ENCODE measurements at places on chromosomes 7 and 10.

DNA sequence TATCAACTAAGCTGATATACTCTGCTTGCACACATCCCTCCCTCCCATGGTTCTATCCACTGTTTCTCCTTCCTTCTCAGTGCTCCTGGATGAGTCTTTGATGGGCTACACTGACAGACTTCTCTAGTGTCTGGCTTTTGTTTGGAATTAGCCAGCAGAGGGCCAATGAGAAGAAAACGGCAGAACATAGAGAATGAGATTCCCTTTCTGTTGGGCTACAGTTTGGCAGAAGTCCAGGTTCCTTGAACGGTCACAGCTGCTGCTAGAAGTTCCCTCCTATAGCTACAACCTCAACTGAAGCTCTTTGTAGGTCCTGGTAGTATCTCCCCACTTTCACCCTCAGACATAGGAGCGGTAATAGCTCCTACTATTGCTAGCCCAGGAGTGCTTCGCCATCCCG, 251.1 kb upstream of the LRRN3 start:
- DNase-seq: peak; percentile 8

GRCh38 chr7:45182856-45183710, 25.5 kb downstream of the RAMP3 start:
- no peak for DNase-seq

DNA sequence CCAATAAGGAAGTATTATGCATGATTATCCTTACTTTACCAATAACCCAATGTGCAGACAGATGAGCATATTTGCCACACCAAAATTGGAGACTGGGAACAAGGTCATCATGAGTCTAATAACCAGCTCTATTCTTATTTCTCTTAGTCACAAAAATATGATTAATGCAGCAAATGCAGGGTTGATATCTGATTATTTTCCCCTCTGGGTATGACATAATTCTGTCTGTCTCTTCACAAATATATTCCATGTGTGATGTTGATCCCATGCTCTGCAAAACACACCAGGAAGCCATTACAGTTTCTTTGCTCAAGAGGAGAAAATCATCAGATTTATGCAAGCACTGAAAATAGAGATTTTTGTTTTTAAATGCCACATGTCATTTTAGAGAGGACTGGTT, 196.5 kb upstream of the DGKB start:
- DNase-seq: no peak

DNA sequence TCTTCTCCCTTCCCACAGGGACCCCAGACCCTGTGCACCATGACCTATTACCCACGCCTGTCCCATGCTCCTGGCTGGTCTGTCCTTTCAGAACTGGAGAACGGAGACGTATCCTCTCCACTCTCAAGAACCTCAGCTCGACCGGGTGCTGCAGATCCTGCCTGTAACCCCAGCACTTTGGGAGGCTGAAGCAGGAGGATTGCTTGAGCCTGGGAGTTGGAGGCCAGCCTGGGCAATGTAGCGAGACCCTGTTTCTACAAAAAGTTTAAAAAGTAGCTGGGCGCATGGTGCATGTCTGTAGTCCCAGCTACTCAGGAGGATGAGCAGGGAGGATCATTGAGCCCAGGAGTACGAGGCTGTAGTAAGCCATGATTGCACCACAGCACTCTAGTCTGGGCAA, 37.2 kb upstream of the MYL10 start:
- no peak for DNase-seq

- peak; percentile 80 for DNase-seq
These were observed 221.4 kb downstream of the BICC1 start for GRCh38 chr10:58734116-58734515.

DNA sequence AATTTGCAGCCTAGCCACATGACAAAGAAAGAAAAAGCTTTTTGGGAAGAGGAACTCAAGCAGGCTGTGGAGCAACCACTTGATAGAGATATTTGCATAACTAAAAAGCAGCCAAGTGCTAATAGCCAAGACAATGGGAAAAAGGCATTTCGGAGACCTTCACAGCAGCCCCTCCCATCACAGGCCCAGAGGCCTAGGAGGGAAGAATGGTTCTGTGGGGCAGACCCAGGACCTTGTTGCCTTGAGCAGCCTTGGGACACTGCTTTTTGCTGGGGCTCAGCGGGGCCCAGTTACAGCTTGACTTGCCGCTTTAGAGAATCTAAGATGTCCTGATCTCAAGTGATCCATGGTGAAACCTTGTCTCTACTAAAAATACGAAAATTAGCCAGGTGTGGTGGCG, 38.5 kb downstream of the FAM149B1 start:
- no peak for DNase-seq

DNA sequence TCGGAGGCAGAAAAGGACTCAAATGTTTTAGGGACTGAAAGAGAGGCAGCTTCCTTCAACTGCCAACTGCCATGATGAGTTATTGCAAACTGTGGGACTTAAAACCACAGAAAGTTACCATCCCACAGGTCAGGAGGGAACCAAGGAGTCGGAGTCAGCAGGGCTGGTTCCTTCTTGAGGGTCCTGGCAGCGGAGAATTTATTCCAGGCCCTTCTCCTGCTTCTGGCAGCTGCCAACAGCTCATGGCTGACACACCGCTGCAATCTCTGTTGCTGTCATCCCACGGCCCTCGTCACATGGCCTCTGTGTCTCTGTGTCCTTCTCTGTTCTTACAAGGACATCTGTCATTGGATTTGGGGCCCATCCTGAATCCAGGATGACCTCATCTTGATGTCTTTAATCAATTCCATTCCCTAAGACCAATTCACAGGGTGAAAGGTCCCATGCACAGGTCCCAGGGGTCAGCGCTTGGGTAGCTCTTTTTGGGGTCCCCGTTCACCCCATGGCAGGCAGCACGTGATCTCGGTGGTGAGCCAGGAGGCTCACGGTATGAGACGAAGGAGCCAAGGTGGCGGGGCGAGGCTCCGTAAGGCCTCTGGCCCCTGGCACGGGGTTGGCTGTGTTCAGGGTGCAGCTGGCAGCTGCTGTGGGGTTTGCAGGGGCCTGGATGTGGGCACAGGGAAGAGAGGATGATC, 27.4 kb upstream of the PSMG3 start:
- DNase-seq: no peak

DNA sequence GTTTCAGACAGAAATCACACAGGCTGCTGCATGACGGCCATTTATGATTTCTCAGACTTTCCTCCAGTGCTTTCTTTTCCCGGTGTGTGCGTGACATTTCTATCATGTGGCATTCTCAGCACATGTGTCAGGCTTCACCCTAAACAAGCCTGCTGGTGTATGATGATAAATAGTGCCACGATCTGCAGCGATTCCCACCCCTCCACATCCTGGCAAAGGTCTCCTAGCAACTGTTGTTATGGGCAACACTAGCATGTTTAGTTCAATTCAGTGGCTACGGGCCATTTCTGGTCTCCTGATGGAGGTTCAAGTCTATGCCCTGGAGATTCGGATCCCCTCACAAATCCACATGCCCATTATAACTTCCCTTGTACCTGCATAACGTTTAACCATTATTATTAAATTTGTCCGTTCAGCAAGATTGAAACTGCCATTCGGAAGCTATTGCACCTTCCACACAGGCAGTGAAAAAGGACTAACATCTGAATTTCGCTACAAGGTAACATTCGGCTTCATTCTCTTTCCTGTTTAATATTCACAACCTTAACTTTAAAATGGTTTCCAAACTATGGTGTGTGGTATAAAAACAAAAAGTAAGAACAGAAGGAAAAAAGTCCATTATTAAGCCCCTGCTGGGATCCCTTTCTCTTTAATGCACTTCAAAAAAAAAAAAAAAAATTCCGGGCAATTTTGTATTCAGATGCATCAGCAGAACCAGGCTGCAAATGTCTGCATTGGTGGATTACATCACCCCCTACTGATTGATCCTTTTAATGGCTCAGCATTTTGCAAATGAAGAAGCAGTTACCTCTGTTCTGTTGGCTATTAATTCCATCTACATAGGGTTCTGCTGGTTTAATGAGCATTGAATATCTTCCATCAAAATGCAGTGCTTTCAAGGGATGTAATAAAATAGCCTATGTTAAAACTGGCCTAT, 90.2 kb downstream of the FRMD4A start:
- peak; percentile 45 for DNase-seq

- peak; percentile 73 for DNase-seq
These were observed 180.3 kb upstream of the MYO3A start for GRCh38 chr10:25753776-25754175.

DNA sequence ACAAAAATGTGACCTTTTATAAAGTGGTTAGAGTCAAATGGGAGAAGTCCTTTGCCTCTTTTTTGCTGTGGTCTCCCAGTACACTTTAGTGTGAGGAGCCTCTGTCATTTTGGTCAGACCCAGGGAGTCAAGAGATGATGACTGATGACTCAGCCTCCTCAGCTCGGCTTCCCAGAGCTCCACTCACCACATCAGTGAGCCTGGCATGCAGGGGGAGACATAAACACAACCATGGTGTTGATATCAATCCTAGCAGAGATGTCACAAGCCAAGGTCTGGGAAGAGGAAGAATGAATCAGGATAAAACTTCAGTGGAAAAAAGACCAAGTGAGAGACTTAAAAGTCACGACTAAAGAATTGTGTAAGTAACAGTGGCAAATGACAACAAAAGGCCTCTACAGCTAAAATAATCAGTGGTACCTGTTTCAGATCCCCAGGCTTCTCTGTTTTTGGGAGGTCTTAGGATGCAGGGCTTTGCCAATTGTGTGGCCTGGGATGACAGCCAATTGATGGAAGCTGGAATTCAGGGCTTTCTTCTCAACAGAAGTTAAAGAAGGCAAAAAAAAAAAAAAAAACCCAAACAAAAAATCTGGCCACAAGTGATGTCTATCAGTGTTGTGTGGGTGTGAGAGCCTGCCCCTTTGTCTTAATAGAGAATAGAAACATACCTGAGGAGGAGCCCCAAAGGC, 50.2 kb downstream of the TFAM start:
- DNase-seq: peak; percentile 100

DNA sequence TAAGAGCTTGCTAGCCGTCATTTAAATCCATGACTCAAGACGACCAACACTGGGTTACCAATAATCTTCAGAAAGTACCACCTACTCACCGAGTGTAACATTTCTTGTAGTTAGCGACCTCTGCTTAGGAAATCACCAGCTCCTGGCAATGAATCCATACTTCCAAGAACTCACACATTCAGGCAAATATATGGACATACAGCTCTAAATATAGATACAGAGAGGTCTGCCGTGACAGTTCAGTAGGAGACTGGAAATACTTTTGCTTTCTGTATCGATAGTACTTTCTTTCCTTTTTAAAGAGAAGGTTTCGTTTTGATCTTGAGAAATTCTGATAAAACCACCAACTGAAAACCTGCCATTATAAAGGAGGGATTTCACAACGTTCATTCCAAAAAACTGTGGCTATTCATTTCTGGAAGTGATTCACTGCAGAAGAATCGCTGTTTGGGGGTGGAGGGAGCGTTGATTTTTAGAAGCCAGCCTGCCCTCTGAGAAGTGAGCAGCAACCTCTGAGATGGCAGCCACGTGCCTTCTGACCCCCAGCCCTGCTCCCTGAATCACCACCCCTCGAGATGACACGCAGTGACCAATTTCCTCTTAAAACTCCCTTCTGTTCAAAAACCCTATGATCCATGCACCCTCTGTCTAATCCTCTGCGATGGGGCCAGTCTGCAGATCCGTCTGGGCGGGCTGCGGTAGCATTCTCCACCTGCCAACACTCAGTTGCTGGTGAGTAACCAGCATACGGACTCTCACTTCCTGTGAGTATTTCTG, 179.0 kb upstream of the KLF14 start:
- peak; percentile 98 for DNase-seq

DNA sequence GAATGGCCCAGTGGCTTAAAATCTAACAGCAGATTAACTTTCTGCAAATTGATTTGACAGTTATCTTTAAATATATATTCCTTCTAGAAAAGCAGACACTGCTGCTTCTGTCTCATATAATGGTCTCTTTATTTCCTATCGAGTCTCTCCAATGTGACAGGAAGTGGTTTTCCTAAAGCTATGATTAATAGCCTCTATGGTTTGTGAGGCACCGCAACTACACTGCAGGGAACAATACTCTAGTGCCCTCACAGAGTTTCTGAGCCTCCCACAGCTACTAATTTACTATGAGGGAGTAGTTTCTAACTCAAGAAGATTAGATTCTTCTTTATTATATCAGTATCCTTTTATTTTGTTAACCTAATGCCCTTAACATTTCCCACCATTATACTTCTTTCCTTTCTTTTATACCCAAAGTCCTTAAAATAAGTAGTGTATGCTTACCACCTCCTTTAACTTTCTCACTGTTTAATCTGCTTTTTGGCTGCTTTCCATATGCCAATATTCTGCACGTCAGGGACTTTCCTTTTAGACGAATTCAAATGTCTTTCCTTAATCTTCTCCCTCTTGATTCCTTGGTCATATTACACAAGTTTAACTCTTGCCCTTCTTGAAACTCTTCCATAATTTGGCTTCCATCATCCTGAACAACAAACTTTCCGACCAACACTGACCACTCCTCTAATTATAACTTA, 23.8 kb upstream of the AHR start:
- peak; percentile 87 for DNase-seq

GRCh38 chr7:127887631-127888030, 143.6 kb downstream of the LRRC4 start:
- no peak for DNase-seq

DNA sequence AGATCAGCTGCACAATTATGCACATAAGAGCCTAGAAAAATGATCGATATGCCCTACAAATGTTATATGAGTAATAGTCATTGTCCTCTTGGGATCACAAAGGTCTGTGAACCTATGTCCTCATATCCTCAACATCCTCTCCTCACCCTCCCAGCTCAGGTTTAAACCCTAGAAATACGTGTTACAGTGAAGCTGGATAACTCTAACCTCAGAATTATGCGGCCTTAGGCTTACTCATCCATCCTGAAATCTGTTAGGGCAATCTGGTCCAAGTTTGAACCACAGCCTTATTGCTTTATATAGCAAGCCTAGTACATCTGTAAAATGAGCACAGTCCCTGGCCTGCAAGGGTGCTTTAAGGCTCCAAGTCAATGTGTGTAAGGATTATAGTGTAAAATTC, 84.2 kb upstream of the FRMD4A start:
- DNase-seq: peak; percentile 89

DNA sequence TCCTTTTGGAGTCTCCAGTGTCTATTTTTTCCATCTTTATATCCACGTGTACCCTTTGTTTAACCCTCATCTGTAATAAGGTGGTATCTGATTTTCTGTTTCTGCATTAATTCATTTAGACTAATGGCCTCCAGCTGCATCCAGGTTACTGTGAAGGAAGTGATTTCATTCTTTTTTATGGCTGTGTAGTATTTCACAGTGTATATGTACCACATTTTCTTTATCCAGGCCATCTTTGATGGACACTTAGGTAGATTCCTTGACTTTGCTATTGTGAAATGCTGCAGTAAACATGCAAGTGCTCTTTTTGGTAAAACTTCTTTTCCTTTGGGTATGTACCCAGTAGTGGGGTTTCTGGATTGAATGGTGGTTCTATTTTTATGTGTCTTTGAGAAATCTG, 128.0 kb upstream of the MTPN start:
- DNase-seq: no peak

GRCh38 chr10:6778992-6779701, 199.1 kb upstream of the PRKCQ start:
- DNase-seq: peak; percentile 97

Data from astrocyte (in vitro differentiated cells and primary cell).